Cerebellar nuclear complex (tissue), 1 donor: ENCODE measurements at places on chromosomes 6 and 20.

DNA sequence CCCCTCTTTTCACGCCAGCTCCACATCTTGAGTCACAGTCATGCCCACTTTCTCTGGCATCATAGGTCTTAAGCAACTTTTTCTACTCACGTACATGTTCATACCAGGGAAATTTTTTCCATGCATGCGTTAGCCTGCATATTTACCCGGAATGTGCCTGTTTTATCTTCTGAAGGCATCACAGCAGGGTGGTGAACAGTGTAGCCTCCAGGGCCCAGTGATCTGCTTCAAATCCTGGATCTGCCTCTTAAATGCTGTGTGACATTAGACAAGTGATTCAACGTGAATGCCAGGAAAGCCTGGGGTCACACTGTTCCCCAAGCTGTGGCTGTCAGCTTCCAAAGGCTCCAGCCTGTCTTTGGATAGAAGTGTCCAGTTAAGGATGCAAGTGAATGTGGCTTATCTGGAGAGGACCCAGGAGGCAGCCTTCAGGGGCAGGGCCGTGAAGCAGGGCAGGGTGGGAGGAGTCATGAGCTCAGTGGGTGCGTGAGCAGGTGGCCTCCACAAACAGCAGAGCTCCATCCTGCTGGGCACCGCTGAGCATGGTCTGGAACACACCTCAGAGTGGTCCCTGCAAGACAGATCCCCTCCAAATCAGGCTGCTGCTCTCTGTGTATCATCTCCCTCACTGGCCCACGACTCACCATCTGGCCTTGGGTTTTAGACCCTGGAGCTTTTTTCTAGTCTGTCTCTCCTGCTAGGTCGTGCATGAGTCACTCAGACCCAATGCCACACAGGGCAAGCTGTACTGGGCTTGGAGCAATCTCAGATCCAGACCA lies 30.4 kb upstream of the CD93 start:
- DNase-seq = peak; percentile 80

DNA sequence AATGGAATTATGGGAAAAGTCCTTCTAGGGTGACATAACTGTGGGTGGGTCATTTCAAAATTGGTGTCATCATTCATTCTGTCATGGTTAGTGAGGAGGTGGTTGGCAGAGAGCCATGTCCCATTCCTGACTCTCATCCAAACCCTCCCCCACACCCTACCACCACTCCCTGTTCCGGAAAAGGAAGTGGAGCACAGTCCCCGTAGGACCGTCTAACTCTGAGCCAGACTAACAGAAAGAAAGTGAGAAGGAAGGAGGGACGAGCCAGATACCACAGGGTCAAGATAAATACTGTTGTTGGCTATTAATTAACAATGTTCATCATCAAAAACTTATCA lies 4.8 kb downstream of the TRIM10 start:
- DNase-seq = no peak

- no peak for DNase-seq
These were observed 82.8 kb downstream of the HMGCLL1 start for GRCh38 chr6:55496201-55496600.

DNA sequence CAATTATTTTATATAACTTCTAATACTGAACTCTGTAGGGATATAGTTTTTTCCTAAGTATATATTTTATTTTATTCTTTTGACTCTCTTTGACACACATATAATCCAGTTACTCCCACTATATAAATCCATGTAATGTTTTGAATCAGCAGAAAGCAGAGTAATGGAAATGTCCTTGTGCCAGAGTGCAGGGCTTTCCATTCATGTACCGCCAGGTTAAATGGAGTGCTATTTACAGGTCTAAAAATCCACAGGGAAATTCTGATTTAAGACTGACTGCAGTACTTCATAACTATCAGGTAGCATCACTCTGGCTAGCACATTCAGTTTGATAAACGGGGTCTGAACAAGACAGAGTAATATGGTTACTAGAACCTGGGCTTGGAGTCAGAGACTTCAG lies 626.8 kb downstream of the COL12A1 start:
- DNase-seq = no peak

GRCh38 chr20:31669876-31670275 lies 32.2 kb downstream of the COX4I2 start:
- DNase-seq = no peak

GRCh38 chr6:106197441-106197840 lies 111.3 kb downstream of the PRDM1 start:
- DNase-seq = no peak

GRCh38 chr6:140500849-140501248 lies 1126.4 kb upstream of the CITED2 start:
- DNase-seq = no peak

- DNase-seq = no peak
These were observed 115.4 kb upstream of the BTN3A2 start for GRCh38 chr6:26249707-26249956.

- no peak for DNase-seq
These were observed 136.9 kb downstream of the BTBD3 start for GRCh38 chr20:12054556-12054955.

DNA sequence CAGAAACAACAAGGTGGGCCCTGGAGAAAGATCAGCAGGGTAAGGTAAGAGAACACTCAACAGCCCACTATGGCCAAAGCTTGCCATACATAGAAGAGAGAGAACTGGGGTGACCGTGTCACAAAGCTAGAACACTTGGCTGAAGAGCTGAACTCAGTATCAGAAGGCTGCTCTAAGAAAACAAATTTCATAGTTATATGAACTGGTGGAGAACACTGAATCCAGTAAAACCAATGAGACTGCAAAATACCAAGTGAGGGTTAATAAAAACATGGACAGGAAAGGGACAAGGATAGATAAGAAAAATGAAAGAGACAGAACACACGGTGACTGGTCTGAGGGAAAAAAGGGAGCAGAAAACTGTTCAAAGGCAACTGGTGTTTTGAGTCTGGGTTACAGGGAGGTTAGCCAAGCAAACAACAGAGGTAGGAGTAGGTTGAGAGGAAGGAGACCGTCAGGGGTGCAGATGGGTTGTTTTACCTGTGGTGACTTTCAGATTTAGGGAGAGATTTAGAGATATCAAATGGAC lies 56.5 kb downstream of the GMDS start:
- no peak for DNase-seq

DNA sequence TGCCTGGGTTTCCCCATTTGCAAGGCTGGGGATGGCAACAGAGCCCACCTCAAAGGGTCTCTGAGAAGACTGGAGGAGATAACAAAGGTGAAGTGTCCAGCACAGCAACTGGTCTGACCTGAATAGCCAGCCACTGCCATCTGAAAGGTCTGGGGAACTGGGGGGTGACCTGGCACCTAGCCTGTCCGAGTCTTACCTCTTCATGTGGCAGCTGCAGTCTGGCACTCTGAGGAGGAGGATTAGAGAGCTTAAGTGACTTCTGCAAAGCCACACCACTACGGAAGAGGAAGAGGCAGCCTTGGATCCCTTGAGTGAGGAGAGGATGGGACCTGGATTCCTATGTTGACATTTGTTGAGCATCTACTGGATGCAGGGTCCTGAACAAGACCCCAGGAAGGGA lies 22.2 kb downstream of the C20orf203 start:
- no peak for DNase-seq

GRCh38 chr6:43729537-43729936 lies 40.5 kb upstream of the VEGFA start:
- DNase-seq = no peak

DNA sequence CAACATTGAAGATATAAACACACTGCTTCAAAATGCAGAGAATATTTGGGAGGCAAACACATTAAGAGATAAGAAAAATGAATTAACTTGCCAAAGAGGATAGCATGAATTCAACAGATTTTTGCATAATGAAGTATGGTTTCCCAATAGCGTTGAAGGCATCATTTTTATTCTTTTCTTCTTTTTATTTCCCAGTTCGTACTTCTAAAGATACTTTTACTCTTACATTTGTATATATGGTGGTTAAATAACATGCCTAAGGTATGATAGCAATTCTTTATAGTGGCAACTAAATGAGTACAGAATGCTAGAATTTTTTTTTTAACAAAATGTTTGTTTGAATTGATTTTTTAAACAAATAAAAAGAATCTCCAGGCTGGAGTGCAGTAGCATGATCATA lies 473.4 kb upstream of the MARCKS start:
- no peak for DNase-seq

DNA sequence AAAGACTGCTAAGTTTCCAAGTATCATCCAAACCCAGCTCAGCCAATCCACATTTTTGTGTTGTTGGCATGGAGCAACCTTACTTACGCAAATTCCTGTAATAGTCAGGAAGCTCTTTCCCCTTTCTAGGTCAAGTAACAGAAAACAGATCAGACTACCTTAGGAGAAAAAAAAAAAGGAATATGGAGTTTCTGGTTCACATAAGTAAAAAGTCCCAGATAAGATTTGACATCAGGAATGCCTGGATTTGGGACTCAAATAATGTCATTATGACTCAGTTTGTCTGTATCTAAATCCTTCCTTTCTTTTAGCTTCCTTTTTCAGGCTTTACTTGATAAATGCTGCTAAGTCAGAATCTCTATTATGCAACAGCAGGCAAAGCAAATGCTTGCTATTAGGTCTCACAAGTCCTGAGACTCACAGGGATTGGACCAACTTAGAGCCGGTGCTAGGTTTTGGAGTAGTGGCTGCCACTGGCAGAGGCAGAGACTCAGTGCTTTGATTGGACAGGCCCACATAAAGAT lies 44.5 kb downstream of the NCOA7 start:
- DNase-seq = no peak

DNA sequence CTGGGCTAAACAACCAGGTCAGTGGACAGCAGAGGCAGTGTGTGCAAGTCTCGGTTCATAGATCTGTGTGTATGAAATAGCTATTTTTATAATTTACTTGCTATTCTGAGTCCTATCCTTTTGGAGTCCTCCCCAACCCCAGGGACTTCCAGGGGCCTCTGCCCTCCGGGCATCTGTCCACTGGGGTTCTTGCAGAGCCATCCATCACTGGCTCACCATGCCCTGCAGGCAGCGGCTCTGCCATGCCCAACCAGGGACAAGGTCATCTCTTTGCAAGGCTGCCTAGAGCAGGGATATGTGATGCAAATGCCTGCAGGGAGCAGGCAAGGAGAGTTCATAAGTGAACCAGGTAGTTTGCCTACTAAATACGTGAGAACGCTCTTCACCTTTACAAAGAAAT lies 10.5 kb upstream of the BEND3 start:
- no peak for DNase-seq

- no peak for DNase-seq
These were observed 10.3 kb upstream of the R3HDML start for GRCh38 chr20:44326391-44327159.

DNA sequence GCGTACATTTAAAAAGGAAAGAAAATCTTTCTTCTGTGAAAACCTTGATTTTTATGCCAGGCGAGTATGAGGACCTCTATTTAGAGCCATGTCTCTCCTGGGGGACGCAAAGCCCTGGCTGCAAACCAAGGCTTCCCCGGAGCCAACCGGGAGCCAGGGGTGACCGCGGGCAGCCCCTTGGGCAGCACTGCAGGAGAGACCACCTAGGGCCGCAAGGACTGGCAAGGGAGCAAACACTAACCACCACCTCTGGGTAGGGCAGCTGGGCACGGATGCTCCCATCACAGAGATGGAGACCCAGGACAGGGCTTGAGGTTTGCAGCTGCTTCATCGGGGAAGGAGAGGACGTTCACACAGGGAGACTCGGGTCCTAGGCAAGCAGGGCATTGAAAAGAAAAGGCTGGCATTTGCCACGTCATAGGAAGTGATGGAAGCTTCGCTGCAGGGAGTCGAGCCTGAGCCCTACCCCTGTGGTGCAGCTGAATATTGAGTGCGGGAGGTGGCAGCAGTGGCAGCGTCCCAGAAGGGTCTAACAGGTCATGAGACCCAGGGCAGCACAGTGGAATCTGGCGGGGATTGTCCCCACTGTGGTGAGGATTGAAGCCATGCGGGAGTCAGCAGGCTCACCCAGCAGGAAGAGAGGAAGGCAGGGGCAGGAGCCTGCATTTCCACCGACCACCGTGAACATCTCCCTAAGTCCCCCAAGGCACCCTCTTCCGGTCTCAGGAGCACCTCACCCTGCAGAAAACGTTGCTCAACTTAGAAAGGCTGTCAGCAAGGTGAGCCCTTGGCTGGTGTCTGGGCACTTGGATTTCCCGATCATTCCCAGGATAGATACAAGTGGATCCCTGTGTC lies 156.2 kb upstream of the CST7 start:
- DNase-seq = no peak

DNA sequence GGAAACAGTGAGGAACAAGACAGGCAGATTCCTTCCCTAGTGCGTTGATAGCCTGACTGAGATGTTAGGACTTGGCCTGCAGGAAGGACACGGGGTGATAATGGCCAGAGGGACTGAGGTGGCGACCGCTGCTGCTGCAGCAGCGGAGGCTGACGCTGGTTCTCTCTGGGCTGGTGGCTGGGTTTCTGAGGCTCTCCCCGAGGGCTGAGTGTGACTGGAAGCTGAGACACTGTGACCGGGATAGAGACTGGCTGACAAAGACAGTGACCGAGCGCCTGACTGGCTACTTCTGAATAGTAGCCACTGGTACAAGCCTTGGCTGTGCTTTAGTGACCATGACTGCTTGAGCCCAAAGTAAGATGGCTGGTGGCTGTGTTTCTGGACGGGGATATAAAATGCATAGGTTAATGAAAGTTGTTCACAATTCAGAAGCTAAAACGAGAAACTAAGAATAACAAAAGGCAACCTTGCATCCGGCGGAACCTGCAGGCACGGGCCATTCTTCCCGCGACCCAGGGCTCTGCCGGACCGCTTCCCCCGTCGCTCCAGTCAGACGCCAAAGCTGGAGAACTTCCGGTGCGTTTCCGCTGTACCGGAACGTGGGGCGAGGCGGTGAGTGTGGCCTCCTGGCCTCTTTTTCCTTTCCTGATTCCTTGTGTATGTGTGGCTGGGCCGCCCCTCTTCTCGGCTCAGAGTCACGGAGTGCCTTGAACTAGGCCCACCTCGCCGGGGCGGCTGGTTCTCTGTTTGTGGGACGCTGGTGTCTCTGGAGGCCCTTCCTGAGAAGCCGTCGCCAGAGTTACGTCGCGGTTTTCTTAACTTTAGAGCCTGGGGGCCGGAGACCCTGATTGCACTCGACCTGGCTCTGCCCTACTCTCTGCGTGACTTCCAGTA lies at the start of gene AAR2:
Gene AAR2 (plus strand): TSS at position 587 of the 894 bp plus-strand sequence. CDS start 3,391 bp downstream, outside the sequence.
- DNase-seq = peak; percentile 23

- no peak for DNase-seq
These were observed 5.5 kb upstream of the MYLK4 start for GRCh38 chr6:2756241-2756640.

GRCh38 chr6:36227379-36228228 lies 31.1 kb downstream of the BRPF3 start:
- no peak for DNase-seq

- no peak for DNase-seq
These were observed 9.6 kb downstream of the TBXT start for GRCh38 chr6:166157930-166158617.

- no peak for DNase-seq
These were observed 19.2 kb downstream of the BLTP3A start for GRCh38 chr6:34810936-34811632.
